Sciatic nerve (tissue), 2 donors: ENCODE measurements at places on chromosomes 6 and 20. TPM values are rescaled to one million over a fixed set of nuclear protein-coding genes. Genes with fewer than 3 reads are reported as not detected.

The TCFL5 gene
- 14.6 TPM for total RNA-seq

DNA sequence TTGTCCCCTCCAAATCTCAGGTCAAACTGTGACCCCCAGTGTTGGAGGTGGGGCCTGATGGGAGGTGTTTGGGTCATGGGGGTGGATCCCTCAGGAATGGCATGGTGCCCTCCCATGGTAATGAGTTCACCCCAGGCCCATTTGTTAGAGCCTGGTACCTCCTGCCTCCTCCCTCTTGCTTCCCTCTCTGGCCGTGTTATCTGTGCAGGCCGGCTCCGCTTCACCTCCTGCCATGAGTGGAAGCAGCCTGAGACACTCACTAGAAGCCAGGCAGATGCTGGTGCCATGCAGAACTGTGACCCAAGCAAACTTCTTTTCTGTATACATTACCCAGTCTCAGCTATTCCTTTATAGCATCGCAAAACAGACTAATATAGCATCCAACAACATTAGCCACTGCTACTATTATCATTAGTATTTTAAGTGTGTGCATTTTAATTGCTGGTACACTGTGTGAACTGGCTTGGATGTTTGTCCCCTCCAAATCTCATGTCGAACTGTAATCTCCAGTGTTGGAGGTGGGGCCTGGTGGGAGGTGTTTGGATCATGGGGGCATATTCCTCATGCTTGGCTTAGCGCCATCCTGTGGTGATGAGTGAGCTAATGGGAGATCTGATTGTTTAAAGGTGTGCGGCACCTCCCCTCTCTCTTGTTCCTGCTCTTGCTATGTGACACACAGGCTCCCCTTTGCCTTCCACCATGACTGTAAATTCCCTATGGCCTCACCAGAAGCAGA lies 12.2 kb upstream of the OSER1 start:
- DNase-seq = no peak

GRCh38 chr6:5411414-5411813 lies 150.1 kb downstream of the FARS2 start:
- DNase-seq = no peak

DNA sequence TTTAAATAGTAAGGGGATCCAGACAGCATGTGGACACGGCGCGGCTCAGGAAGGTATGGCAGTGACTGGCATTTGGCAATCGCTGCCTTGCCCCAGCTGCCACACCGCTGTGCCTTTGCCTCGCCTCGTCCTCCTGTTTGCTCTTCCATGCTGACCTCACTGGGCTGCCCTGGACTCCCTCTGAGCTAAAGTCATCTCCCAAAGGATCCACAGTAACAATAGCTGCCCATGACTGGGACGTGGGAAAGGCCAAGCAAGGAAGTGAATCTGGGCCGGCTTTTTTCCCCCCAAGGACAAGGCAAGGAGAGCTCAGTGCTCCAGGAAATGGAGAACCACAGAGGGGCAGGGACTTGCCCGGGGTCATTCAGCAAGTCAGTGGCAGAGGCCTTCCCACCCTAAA lies 48.1 kb downstream of the JPH2 start:
- no peak for DNase-seq

- DNase-seq = no peak
Measured at GRCh38 chr6:79665725-79666551, 34.8 kb downstream of the SH3BGRL2 start.

GRCh38 chr6:42547407-42548329 lies 16.2 kb upstream of the UBR2 start:
- peak; percentile 89 for DNase-seq
